H54 (cell line): ENCODE measurements at places on chromosomes 2 and 18.

- DNase-seq = peak; percentile 68
These were observed 902 bp upstream of the SMAD7 start for GRCh38 chr18:48951448-48952286.

DNA sequence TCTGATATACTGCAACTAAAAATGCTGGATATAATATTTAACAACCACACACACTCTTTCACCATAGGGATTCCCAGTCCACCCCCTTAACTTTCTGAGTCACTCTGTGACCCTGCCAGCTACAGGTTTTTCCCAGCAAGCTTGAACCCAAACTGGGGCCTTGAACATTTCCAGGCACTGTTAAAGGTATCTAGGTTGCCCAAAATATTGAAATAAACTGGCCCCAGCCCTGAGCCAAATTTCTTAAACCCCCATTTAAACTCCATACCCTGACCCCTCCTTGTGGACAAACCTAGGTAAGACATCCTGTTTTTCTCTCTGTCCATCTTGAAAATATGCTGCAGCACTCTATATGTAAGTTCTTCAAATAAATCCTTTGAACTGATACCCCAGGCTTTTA, 19.7 kb upstream of the DCTN1 start:
- no peak for DNase-seq

- DNase-seq = no peak
These were observed 54.1 kb upstream of the THOC1 start for GRCh38 chr18:321865-322467.

DNA sequence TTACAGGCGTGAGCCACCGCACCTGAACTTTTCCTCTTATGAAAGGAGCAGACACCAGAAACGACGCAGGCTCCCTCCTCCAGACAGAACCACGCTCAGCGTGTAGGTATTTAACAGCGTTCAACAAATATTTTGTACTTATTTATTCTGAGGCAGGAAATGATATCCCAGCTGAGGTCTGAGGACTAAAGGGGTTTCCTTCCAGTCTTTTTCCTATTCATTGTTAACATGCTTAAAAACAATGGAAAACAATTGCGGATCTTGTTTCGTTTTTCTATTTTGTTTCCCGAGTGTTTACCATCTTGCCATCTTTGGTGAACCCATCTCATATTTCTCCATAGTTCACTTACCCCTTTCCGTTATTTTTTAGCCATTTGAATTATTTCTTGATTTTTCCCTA, 43.7 kb upstream of the FOSL2 start:
- DNase-seq = no peak

GRCh38 chr2:191625016-191625415, 52.9 kb upstream of the NABP1 start:
- no peak for DNase-seq
